ENCODE measurements at places on chromosomes 5 and 9. TPM values are rescaled to one million over a fixed set of nuclear protein-coding genes. Genes with fewer than 3 reads are reported as not detected.

GRCh38 chr9:37255187-37255586 is 134.8 kb downstream of the ZCCHC7 start:
- DNase-seq, result no peak

DNA sequence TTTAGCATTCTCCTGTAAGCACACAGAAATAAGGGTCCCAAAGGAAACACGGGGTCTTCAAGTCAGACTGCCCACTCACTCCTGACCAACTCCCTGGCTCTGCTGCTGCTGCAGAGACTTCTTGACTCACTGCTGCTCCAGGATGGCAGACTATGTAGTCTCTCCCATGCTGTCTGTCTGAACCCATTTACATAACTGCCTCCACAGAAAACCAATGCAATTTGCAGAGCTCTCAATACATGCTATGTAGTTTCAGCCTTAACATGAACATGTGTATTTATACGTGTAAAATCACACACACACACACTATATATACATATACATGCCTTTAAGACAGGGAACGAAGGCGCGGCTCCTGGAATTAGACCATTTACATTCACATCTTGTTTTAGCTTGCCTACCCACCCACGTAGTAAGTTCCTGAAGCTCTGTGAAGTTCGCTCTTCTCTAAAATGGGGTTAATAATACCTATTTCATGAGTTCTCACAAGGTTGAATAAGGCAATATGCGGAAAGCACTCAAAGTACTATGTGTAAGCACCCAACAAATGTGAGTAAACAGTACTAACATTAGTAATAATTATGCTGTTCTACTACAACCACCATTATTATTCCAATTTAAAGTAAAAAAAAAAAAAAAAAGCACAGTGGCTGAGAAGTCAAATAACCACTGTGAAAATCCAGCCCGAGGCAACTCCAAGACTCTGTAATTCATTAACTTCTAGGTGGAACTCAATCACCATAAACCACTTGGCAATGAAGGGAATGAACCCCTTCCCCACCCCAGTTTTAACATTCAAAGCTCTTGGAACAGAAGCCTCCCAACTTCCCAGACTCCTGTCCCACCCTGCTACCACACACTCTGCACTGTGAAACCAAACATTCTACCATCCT is 31.8 kb downstream of the PRELID2 start:
- DNase-seq, result no peak

GRCh38 chr9:95250462-95251221 is 66.9 kb downstream of the FANCC start:
- no peak for DNase-seq

Gene ADAMTS2
- not detected for total RNA-seq

Gene TOR1A
- 52.5 TPM for total RNA-seq

- DNase-seq, result no peak
Observed at GRCh38 chr5:35223787-35224395, 6.4 kb downstream of the PRLR start.

DNA sequence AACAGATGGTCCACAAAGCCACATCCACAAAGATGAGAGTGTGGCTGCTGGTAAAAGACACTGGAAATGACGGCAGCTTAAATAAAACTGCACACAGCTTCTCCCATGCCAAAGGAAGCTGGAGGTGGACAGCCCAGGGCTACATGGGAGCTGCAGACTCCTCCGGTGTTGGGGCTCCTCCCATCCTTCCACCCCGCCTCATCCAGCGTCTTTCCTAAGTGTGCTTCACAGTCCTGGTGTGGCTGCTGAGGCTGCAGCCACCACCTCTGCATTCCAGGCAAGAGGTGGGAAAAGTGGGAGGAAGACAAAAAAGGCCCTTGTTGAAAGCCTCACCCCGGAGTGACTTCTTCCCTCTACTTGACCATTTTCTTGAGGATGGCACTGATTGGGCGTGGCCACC is 37.0 kb upstream of the IRX4 start:
- no peak for DNase-seq

Gene TMEM215
- total RNA-seq, result not detected

DNA sequence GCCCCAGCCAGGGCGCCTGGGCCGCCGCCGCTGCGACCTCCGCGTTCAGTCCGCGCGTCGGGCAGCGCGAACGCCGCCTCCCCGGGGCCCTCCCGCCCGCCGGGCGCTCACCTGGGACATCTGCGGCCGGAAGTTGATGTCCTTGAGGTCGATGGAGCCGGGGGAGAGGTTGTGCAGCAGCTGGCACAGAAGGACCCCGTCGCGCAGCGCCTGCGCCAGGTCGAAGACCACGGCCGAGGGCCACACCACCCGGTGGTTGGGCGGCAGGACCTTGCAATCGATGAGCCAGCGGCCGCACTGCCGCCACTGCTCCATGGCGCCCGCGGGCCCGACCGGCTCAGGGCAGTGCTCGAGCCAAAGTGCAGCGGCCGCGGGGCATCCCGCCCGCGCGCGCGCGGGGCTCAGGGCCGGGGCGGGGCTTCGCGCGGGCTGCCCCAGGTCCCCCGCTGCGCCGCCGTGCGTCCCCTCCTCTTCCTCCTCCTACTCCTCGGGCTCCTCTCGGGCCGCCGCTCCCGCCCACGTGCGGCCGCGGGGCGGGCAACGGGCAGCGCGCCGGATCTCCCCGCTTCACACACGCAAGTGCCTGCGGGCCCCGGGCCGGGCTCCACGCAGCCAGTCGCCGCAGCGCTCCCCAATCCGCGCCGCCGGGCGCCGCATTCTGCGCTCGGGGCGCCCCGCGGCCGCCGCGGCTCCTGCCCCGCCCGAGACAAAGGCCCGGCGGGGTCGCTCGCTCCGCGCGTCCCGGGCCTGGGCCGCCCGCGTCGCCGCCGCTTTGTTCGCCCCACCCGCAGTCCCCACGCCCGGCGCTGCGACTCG is at the start of gene VAV2:
VAV2 (minus strand) TSS at position 361 of the 816 bp plus-strand sequence; CDS start at position 315, 46 bp downstream.
- peak; percentile 44 for DNase-seq

DNA sequence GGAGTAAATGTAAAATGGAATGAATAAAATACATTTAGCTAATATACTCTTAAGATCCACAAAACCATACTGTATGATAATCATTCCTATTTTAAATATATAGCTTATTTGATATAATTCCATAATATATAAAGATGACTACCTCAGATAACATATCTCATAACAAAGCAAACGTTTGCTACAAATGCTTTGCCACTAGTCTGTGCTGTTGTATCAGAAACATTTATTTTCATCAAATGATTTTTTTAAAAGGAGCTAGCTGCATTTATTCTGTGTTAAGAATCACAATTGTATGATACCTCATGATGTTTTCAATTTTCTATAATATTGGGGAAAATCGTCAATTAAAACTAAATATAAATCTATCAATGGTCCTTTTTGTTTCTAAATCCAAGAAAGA is 567.2 kb downstream of the PTPRD start:
- no peak for DNase-seq

- no peak for DNase-seq
Observed at GRCh38 chr5:68749077-68749476, 344.7 kb upstream of the SLC30A5 start.

DNA sequence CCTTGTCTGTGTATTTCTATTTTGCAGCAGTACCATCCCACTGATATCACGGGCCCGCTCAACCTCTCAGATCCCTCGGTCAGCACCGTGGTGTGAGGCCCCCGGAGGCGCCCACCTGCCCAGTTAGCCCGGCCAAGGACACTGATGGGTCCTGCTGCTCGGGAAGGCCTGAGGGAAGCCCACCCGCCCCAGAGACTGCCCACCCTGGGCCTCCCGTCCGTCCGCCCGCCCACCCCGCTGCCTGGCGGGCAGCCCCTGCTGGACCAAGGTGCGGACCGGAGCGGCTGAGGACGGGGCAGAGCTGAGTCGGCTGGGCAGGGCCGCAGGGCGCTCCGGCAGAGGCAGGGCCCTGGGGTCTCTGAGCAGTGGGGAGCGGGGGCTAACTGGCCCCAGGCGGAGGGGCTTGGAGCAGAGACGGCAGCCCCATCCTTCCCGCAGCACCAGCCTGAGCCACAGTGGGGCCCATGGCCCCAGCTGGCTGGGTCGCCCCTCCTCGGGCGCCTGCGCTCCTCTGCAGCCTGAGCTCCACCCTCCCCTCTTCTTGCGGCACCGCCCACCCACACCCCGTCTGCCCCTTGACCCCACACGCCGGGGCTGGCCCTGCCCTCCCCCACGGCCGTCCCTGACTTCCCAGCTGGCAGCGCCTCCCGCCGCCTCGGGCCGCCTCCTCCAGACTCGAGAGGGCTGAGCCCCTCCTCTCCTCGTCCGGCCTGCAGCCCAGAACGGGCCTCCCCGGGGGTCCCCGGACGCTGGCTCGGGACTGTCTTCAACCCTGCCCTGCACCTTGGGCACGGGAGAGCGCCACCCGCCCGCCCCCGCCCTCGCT is 1.9 kb downstream of the LRRC26 start:
- DNase-seq, result no peak

Gene AOPEP
- total RNA-seq, result 24.6 TPM

Gene OXCT1
- total RNA-seq, result 123 TPM

Gene SPARC
- total RNA-seq, result 0.43 TPM

DNA sequence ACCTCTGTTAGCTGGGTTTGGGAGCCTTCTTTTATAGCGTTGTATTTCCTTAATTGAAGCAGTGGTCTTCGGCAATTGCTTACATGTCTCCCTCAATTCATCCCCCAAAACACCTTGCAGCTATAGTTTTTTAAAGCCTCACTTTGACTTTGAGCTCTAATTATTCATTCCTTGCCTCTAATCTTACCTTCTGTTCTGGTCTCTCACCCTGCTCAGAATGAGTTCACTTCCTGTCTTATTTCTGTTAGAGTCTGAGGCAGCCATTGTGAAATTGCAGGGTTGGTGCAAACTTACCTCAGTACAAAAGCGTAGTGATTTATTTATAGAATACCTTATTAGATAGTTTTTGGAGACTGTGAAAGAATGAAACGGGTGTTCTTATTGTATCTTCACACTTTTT is 35.0 kb downstream of the AOPEP start:
- DNase-seq, result no peak

Gene LCN15
- total RNA-seq, result not detected

- no peak for DNase-seq
Observed at GRCh38 chr9:134378901-134379338, 52.7 kb downstream of the RXRA start.

- no peak for DNase-seq
Observed at GRCh38 chr5:143200781-143201398, 202.6 kb downstream of the NR3C1 start.

DNA sequence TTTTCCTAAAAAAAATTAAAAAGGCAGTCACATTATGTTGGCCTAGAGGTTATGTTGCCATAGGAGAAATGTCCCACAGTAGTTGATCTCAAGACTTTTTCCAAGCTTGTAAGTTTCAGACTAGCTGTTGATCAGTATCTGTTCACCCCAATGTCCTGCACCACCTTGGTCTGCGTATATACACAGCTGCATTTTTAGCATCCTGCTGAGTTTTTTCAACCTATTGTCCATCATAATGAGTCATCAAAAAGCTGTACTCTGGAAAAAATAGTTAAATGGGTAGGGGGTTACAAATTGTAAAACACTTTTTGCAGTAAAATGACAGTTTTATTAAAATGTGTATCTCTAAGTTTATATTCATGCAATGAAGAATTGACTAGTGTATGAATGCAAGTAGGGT is 53.2 kb upstream of the TMEM171 start:
- DNase-seq, result no peak

- no peak for DNase-seq
Observed at GRCh38 chr9:81578606-81579005, 110.7 kb downstream of the TLE1 start.

Gene C5orf52
- not detected for total RNA-seq

DNA sequence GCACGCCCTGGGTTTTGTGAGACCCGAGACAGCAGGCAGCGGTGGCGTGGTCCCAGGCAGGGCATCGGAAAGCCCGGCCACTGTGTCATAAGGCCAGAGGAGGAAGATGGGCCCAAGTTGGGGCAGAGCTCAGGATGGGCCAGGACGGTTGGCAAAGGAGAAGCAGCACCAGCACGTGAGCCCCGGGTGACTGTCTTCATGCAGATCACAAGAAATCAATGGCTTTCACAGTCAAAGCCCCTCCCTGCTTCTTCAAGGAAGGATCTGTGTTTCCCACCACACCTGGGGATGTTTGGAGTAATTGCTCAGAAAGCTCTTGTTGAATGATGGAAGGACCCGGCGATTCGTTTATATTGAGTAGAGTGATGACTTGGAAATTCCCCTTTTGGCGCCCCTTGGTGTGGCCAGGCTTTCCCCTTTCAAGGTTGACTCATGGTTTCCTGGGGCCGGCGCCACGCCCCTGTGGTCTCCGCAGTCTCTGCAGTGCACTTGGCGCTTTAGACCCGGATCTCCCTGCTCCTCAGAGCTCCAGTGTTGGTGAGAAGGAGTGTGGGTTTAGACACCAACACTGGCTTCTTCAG is 52.1 kb downstream of the IL31RA start:
- peak; percentile 70 for DNase-seq

DNA sequence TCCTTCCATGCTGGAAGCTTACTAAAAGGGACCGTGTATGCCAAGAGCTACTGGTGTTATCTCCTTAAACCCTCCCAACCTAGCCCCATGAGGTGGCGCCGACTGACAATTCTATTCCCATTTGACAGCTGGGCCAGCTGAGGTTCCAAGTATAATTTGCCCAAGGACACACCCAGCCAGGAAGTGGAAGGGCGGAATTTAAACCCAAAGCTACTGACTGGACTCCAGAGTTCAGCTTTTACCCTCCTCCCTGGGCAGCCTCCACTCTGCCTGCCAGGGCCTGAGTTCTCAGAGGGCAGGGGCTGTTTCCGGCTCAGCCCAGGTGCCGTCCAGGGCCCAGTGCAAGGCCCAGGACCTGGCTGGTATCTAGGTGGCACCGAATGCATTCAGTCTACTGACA is 71.8 kb downstream of the C9orf50 start:
- no peak for DNase-seq

Gene PCDHB10
- total RNA-seq, result not detected

DNA sequence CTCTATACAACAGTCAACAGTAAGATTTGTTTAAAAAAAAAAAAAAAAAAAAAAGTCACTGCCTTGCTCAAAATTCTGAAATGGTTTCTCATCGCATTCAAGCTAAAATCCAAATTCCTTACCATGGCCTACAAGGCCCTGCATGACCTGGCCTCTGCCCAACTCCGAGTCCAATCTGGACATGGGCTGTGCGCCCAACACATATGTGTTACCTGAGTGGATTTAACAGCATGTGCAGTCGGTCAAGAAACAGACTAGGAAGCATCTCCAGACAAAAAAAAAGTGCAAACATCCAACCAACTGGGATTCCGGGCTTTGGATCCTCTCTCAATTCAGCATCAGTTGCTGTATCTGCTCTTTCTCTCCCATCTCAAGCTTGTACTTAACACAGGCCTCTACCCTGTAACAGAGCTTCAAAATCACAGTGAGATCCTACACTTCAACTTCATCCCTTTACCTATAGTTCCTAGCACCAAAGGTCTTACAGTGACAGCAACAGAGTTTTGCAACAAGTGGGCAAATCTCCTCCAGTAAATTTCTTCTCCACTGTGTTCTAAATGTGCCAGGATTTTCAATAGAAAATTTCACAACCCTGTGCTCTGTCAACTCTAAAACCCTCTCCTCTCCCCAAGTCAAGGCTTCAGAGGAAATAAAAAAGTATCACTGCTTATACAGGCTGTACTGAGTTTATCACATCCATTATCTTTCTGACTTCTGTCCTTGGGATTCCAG is 19.6 kb downstream of the ZNF608 start:
- no peak for DNase-seq

- no peak for DNase-seq
Observed at GRCh38 chr5:166045961-166046360, 2245.5 kb upstream of the WWC1 start.

GRCh38 chr9:131024978-131025868 is 16.2 kb downstream of the LAMC3 start:
- DNase-seq, result no peak

Gene SLU7
- total RNA-seq, result 44.3 TPM

GRCh38 chr9:77498891-77499290 is 149.2 kb downstream of the GNA14 start:
- DNase-seq, result no peak

Measured in activated T-helper 2 cell treated with anti-CD3 and anti-CD28 coated beads, Interferon-gamma antibody, Interleukin-2, Interleukin-4, amounts not matched to agents 10 μg/mL and 5 μg/mL and 100 μg/mL, durations not matched to agents 14 hours and 24 hours and 36 hours (primary cell).